ENCODE measurements at places on chromosomes 2 and 18.

DNA sequence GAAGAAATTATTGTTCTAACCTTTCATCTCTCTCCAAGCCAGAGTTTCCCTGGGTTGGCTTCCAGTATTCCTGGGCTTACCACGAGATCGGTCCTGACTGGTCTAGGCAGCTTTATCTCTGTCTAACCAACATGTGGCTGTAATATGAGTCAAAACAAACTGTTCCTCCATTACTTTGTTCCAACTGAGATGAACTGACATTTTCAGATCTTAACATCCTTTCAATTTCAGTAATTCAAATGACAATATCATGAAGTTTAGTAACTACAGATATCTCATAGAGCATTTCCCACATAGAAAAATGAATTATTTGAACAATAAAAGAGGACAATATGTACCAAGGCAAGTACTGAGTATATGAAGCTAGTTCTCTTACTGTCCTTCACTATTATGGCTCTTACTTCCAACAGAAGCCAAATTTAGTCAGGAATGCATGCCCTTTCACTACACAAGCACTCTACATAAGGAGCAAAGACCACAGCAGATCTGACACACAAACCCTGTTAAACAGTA lies 15.5 kb downstream of the SLC25A12 start:
- no peak for DNase-seq

DNA sequence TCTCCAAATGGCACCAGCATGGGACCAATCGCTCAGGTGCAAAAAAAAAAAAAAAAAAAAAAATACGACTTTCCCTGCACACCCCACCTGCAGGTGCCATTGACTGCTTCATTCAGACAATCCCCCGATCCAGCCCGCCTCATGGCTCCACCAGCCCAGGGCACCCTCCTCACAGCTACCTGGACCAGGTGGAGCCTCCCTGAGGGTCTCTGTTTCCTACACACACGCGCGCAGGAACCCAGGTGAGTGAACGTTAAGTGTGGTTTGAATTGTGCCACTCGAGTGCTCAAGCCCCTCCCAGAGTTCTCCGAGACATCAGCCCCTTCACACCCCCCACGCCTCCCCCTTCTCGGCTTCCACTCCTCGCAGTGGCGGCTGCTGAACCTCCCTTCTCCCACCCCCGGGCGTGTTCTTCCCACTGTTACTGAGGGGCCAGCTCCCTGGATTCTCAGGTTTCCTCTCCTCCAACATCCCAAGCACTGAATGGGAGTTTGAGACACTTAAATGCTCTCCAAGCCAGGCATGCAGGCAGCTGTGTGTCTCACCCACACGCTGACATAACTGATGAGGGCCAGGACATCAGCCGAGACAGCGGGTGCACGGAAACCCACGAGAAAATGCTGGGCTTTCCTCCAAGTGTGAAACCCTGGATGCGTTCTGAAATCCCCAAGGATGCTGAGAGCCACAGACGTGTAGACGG lies 88.8 kb upstream of the SNTG2 start:
- DNase-seq: peak; percentile 36

GRCh38 chr2:233314180-233314925 lies 6.7 kb downstream of the SAG start:
- no peak for DNase-seq

DNA sequence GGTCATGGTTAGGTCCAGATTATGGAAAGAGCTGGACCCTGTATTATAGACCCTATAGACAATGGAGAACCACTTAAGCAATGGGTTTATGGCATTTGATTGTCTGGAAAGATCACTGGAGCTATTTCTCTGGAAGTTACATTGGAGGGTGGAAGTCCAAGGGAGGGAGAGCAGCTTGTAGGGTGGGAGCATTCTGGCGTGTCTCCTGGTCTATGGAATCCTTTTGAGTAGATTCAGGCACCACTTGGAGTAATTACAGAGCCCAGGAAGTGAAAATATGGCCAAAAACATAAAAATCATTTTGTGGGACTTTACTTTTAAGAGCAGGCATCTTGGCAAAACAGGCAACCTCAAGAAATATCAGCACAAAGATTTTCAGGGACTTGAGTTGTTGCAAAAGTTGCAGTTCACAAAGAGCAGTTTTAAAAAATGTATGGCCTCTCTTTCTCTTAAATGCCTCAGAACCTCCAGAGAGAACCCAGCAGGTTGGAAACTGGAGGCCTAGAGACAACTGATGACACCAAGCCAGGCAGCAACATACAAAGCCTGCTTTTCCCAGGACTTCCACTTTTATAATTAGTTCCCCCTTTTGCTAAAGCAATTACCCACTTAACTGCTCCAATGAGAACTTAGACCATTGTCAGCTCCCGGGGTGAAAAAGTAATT lies 331.0 kb downstream of the MYCN start:
- no peak for DNase-seq

DNA sequence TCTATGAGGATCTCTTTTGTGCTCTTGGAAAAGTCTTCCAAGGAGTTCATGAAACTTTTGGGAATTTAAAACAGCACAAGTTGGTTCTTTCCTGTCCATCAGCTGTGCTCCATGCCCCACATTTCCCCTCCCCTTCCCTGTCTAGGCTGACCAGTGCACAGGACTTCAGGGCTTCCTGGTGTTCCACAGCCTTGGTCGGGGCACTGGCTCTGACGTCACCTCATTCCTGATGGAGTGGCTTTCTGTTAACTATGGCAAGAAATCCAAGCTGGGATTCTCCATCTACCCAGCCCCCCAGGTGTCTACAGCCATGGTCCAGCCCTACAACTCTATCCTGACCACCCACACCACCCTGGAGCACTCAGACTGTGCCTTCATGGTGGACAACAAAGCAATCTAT lies 8.1 kb upstream of the DNAJB2 start:
- DNase-seq: no peak

- DNase-seq: no peak
Observed at GRCh38 chr2:45072862-45073237, 63.6 kb upstream of the SIX2 start.

DNA sequence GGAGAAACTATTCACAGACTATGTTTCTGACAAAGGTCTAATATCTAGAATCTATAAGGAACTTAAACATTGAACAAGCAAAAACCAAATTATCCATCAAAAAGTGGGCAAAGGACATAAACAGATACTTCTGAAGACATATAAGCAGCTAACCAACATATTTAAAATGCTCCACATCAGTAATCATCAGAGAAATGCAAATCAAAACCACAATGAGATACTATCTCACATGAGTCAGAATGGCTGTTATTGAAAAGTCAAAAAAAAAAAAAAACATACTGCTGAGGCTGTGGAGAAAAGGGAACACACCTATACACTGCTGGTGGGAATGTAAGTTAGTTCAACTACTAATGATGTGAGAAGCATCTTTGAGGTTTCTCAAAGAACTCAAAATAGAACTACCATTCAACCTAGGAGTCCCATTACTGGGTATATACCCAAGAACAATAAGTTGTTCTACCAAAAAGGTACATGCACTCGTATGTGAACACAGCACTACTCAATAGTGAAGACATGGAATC lies 220.4 kb upstream of the TFPI start:
- DNase-seq: no peak

GRCh38 chr2:20424300-20425290 lies 22.3 kb upstream of the RHOB start:
- DNase-seq: no peak

DNA sequence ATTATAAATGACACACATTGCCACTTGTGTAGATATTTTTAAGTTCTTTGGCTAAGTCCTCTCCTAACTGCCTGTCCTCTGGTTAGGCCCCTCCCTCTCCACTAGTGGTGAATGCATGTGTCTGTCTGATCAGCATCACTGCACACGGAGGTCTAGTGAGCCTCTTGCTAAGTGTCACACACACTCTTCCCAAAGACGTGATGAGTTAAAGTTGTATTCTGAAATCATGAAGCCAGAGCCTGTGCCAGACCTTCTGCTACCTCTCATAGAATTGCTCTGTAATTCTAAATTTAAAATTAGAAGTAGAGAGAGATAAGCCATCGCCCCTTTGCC lies 41.3 kb downstream of the RALB start:
- no peak for DNase-seq

GRCh38 chr2:136407117-136407951 lies 289.4 kb upstream of the CXCR4 start:
- peak; percentile 92 for DNase-seq

DNA sequence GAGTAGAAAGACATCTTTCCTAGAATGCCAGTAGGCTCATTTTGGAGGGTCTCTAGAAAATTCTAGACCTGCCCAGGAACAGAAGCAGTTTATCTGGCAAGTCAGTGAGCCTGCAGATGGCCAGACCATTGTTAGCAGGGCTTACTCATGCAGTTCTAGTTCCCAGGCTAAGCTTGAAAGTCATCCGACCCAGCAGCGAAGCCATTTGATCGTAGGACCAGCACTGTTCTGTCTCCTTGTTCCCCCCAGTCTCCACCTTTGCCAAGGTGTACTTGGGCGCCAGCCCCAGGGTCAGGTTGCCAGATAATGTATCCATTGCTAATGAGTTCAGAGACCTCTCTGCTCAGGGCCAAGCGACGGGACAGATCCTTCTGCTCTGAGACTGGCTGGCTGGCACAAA lies 70.1 kb downstream of the EPAS1 start:
- DNase-seq: no peak

- no peak for DNase-seq
Observed at GRCh38 chr2:136582628-136583205, 182.6 kb upstream of the THSD7B start.

DNA sequence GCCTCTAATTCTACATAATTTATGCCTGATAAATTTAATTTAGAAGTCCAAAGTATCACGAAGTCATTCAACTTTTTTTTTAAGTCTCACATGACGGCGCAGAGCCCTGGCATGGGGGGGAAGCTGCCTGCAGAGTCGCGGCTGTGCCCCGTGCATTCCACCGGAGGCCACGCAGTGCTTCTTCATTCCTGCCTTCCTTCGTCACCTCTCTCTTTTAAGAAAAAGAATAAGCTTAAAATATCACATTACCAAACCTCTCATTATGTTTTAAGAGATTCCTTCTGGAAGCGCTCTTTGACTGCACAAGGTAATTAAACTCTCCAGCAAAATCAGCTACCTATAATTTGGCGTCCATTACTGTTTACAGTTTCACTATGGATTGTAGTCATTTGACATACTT lies 20.3 kb upstream of the KIDINS220 start:
- DNase-seq: no peak

GRCh38 chr2:144409241-144409640 lies 110.7 kb downstream of the ZEB2 start:
- no peak for DNase-seq

DNA sequence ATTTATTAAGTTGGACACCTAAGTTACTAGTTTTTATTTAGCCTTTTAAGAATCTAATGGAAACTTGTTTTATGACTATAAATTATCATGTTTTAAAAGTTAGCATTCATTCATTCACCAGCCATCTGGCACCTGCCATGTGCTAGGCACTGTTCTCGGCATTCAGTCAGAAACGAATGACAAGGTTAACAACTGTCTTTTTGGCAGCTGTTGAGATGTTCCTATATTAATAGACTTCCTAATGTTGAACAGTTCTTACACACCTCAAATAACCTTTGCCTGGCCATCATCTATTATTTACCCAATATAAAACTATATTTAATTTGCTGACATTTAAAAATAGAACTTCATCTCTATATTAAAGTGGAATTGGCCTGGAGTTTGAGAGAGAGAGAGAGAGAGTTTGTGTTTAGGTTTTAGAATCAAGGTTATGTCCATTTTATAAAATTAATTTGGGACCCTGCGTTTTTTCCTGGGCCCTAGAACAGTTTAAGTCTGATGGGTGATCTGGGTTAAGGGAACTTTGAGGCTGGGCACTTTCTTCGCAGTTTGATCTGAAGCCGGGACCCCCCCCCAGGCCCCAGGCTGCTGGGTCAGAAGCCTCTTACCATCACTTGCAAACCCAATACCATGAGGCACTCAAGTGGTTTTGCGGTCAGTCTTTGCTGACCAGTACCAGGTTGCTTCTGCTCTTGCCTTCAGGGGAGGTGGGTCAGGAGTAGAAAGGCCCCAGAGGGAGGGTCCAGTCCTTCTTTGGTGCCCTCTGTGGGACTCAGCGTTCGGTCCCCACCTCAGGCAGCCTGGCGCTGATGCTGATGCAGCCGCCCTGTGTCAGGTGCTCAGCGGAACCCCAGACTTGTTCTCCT lies 48.3 kb upstream of the ASB1 start:
- no peak for DNase-seq

GRCh38 chr2:57850415-57851130 lies 196.0 kb upstream of the VRK2 start:
- no peak for DNase-seq

DNA sequence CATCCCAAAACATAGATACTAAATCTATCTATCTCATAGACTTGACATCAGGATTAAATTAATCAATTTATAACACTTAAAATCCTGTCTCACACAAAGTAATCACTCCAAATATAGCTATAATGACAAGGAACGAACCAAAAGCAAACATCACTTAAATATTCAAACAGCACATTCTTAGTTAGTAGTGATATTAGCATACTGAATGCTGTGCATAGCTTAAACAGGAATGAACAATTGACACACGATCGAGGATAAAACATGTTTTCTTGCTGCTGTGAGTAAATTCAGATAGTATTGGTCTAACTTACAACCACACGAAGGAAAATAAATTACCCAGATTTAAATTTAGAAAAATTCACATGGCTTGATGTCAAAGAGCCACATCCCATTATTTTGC lies 58.9 kb upstream of the SNTG2 start:
- no peak for DNase-seq

GRCh38 chr2:186523791-186524190 lies 37.7 kb downstream of the ZC3H15 start:
- no peak for DNase-seq

- DNase-seq: no peak
Observed at GRCh38 chr2:165198181-165198580, 5.7 kb downstream of the SCN3A start.

- DNase-seq: no peak
Observed at GRCh38 chr2:129859175-129859574, 120.3 kb upstream of the RAB6C start.

DNA sequence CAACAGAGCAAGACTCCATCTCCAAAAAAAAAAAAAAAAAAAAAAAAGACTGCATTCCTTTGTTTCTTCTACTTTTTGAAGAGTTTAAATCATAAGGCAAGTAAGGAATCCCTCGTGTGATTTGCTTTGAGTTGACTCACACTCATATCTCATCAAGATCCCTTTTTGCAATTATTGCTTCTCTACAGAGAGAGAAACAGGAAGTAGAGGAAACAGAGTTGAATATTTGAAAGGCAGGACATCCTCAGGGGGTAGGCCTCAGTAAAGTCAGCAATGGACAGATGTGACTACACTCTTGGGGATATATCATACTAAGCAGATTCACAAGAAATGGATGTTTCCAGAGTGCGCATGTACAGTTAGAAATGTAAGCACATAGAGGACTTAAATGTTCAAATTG lies 11.2 kb upstream of the EFR3B start:
- DNase-seq: no peak

Measured in DMS79 (cell line).